ENCODE measurements at places on chromosomes 7 and 10. TPM values are rescaled to one million over a fixed set of nuclear protein-coding genes. Genes with fewer than 3 reads are reported as not detected.

GRCh38 chr10:72612203-72612826 is 13.6 kb downstream of the MICU1 start:
- H3K36me3 ChIP-seq: peaks cover 22% of the 10 kb centered on the region
- peak overlapping the region; percentile 33 for H3K27ac ChIP-seq
- H3K4me3 ChIP-seq: peak overlapping the region; percentile 64

SGCE gene
- total RNA-seq: 33.0 TPM

GRCh38 chr7:130721486-130722277 is 12.3 kb downstream of the KLF14 start:
- no peak overlapping the region for H3K27ac ChIP-seq
- peak; percentile 75 for DNase-seq
- no peak overlapping the region for H3K4me3 ChIP-seq

- H3K4me3 ChIP-seq: no peak overlapping the region
- H3K36me3 ChIP-seq: peaks cover 18% of the 10 kb centered on the region
- H3K4me1 ChIP-seq: peaks cover 70% of the 10 kb centered on the region
- H3K27me3 ChIP-seq: no peaks in the 10 kb centered on the region
- no peak overlapping the region for H3K27ac ChIP-seq
These were observed 81.1 kb upstream of the STEAP1B start for GRCh38 chr7:22581099-22581498.

Measured in HFFc6 (cell line).